ENCODE measurements at places on chromosomes 5 and 9.

GRCh38 chr5:73623060-73623459 lies 2.9 kb upstream of the ARHGEF28 start:
- no peak for DNase-seq

GRCh38 chr9:130627051-130627450 lies 37.3 kb upstream of the PRDM12 start:
- no peak for DNase-seq

DNA sequence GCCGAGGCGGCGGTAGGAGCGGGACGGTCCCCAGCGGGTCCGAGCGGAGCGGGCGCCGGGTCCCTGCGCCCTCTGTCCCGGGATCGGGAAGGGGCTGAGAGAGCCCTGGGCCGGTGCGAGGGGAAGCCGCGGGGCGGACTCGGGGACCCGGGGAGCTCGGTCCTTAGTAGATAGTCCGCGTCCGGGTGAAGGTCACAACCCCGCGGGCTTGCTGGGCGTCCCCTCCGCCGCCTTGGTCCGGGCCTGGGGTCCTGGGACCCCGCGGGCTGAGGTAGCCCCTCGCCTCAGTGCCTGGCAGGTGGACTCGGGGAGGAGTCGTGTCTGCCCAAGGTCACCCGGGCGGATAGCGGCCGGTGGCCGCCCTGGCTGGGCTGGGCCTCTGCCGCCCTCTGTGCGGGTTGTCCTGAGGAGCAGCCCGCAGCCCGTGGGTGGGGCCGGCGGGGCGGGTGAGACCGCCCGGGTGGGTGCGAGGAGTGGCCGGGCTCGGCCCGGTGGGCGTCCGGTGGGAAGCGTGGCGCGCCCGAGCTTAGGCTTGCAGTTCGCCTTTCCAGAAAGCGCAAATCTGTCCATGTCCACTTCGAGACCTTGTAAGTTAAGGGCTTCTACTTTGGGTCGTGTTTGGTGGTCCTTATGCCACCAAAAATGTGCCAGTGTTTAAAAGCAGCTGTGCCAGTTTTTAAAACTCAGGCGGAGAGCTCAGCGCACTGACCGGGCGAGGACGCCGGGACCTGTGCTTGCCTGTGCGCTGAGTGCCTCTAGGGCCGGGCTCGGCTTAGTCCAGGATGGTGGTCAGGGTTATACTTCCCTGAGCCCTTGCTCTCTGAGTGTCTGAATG lies 554 bp downstream of the SDHA start:
- DNase-seq: no peak

- no peak for DNase-seq
Observed at GRCh38 chr9:107755246-107755645, 265.7 kb upstream of the KLF4 start.

DNA sequence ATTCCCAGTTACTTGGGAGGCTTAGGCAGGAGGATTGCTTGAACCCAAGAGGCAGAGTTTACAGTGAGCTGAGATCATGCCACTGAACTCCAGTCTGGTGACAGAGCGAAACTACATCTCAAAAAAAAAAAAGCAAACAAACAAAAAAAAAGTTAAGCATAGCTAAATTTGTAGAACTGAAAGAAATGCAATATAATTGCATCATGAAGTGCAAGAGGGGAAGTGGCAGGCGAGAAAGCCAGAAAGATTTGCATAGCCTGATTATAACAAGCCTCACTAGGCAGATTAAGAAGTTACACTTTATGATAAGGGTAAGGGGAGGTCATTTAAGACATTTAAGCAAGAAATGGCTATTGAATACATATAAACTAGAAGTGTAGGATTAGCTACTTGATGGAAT lies 187.1 kb downstream of the EDIL3 start:
- DNase-seq: no peak

GRCh38 chr5:167413506-167413905 lies 877.9 kb upstream of the WWC1 start:
- DNase-seq: no peak

DNA sequence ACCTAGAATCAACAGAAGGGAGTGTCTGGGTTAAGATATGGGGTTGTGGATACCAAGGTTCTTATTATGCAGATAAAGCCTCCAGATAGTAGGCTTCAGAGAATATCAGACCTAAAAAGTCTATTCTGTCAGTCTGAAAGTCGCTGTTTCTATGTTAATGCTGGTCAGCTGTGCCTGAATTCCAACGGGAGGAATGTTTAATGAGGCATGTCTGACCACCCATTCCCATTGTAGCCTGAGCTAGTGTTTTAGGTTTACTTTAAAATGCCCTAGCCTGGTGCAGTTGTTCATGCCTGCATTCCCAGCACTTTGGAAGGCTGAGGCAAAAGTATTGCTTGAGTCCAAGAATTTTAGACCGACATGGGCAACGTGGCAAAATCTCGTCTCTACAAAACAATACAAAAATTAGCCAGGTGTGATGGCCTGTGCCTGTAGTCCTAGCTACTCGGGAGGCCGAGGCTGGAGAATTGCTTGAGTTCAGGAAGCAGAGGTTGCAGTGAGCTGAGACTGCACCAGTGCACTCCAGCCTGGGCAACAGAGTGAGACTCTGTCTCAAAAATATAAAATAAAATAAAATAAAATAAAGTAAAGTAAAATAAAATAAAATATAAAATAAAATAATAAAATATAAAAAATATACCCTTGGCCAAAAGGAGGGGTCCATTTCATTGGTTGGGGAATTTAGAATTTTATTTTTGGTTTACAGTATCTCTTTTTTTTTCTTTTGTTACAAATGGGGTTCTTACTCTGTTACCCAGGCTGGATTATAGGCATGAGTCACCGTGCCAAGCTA lies 7.8 kb upstream of the SOX30 start:
- no peak for DNase-seq

- no peak for DNase-seq
Observed at GRCh38 chr5:142508591-142508990, 177.3 kb downstream of the FGF1 start.

DNA sequence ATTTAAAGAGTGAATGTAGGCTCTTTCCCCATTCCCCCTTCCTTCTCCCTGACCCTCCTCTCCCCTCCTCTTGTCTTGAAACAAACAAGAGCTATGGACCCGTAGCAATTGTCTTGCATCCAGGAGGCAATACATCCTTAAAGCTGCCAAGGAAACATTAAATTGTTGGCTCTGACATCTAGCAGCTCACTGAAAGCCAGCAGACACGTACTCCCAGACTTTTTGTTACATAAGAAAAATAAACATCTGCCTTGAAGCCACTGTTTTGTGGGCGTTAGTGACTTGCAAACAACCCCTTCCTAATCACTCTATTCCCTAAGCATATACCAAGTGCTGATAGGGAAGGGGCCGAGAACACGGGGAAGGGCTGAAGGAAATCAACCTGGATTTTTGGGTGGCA lies 8.6 kb downstream of the SLC45A2 start:
- DNase-seq: no peak

- no peak for DNase-seq
Observed at GRCh38 chr5:116883875-116884274, 309.3 kb upstream of the SEMA6A start.

DNA sequence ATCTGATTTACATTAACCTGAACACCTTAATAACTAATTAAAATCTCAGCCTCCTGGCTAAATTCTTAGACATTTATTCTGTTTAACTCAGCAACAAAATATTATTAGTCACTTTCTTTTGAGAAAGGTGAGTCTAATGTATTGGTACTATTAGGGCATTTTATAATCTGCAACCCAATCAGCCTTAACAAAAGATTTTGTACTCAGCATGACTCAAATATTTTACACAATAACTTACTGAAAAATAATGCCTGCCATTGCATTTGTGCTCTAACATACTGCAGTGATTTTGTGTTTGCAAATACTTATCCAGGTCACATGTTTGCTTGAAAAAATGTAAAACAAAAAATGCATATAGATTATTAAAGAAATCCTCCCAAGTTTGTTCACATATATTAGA lies 1129.9 kb downstream of the TAF11L14 start:
- no peak for DNase-seq

GRCh38 chr9:34652602-34653000 lies 616 bp downstream of the IL11RA start:
- no peak for DNase-seq

GRCh38 chr9:860706-861105 lies 19.2 kb downstream of the DMRT1 start:
- no peak for DNase-seq

DNA sequence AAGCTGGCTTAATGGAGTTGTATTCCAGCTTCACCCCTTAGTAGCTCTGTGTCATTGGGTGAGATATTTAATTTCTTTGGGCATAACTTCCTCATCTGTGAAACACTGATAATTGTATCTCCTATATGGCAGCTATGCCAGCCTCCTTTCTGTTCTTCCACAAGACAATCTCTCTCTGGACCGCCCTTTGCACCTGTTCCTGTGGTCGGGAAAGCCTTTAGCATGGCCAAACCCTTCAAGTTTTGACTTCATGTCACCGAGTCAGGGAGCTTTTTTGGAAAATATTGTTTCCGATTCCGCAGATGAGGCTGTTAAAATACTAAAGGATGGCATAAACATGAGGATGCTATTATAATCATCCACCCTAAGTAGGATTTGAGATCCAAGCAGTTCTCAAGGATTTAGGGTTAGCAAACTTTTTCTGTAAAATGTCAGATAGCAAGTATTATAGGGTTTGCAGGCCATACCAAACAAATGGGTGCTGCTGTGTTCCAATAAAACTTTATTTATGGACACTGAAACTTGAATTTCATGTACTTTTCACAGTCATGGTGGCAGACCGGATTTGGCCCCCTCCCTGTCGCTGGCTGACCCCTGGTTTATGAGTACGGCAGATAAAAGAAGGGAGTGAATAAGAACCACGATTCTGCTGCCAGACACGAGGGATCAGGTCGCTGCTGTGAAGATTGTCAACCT lies 695 bp upstream of the NDFIP1 start:
- DNase-seq: no peak

- DNase-seq: no peak
Observed at GRCh38 chr9:108033976-108034964, 544.7 kb upstream of the KLF4 start.

GRCh38 chr9:32486839-32487562 lies 39.0 kb downstream of the RIGI start:
- DNase-seq: no peak

GRCh38 chr5:93188876-93189485 lies 392.0 kb downstream of the NR2F1-AS1 start:
- no peak for DNase-seq

DNA sequence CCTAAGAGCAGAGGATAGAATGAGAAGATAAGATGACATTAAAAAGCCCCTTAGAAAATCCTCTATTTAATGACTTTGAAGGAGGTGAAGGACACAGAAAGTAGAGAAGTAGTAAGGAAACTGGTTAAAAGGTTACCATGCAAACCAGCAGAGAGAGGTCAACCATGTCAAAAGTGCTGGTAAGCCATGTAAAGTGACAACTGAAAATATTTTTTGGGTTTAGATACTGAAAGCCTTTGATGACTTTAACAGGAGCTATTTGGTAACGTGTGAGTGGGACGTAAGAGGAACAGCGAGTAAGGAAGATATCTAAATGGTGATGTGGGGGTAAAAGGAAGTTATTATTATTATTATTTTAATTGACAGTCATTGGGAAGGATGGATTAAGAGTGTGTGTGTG lies 56.9 kb downstream of the MACIR start:
- no peak for DNase-seq

- no peak for DNase-seq
Observed at GRCh38 chr9:69658987-69659675, 13.0 kb downstream of the APBA1 start.

DNA sequence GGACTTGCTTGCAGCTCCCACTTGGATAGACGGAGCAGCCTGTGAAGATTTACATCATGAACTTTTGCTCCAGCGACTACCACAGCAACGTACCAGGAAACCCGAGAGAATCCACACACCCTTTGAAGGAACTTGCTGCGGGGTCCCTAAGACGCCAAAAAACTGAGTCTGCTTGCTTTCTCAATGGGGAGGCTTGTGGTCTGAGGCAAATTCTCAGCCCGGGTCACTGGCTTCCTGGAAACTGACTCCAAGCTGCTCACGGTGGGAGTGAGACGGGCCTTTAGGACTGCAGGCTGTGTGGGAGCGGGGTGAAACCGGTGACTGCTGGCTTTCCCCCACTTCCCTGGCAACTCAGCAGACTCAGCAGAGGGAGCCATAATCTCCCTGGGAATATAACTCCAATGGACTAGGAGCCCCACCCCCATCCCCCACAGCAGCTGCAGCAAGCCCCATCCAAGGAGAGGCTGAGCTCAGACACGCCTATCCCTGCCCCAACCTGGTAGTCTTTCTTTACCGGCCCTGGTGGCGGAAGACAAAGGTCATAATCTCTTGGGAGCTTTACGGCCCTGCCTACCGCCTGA lies 466.0 kb downstream of the CAAP1 start:
- DNase-seq: no peak

DNA sequence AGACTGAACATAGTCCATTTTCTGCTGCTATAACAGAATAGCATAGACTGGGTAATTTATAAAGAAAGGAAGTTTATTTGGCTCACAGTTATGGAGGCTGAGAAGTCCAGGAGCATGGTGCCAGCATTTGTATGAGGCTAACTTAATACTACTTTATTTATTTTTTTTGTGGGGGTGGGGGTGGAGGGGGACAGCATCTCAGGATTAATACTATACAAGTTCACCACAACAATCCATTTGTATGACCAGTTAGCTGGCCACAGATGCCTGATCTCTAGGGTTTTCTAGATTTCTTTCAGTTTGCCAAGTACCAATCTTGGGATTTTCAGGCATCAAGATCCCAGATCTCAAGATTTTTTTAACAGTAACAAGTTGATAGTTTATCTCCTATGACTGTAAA lies 20.3 kb downstream of the ANGPTL2 start:
- DNase-seq: no peak

DNA sequence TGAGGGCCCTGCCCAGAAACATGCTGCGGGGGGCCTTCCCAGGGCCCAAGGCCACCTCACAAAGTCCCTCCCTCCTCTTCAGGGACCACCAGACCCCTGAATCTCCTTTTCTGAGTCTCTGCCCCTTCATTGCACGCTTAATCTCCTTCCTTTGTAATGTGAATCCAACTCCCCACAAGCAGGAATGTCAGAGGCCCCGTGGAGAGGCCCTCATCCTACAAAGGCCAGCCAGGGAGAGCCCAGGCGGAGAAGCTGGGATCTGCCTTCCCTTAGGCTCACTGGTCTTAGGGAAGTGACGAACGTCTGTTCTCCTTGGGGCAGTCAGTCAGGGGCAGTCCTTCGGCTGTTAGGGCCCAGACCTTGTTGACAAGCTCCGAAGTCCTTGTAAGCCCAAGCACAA lies 2.3 kb downstream of the SMIM33 start:
- no peak for DNase-seq

- DNase-seq: peak; percentile 30
Observed at GRCh38 chr5:141040771-141041426, 10.3 kb upstream of the PCDHB1 start.

- peak; percentile 58 for DNase-seq
Observed at GRCh38 chr9:133163504-133164172, at the start of gene GBGT1. GBGT1 (minus strand) TSS chr9:133163914; CDS start chr9:133162412, 1,502 bp downstream.

DNA sequence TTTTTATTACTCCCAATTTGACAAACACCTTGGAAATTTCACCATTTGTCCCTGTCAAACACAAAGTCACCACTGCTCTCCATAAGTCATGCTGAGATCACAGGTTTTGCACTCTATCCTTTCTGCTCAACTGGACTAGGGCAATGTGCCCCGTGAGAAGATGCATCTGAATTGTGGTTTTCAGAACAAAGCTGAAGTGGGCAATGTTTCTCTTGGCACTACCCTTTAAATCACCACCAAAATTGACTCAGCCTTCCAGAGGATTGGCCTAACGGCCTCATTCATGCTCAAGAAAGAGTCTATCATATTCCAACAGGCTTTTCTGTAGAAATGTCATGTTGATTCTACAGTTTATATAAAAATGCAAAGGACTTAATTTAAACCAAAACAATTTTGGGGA lies 81.0 kb upstream of the TRIO start:
- DNase-seq: no peak
